AG09319 (cell line): ENCODE measurements at places on chromosomes 7 and 10.

GRCh38 chr7:111801277-111801676 lies 239.0 kb upstream of the IMMP2L start:
- no peak for DNase-seq

- DNase-seq = no peak
Observed at GRCh38 chr10:44879531-44879899, 31.6 kb upstream of the TMEM72 start.

DNA sequence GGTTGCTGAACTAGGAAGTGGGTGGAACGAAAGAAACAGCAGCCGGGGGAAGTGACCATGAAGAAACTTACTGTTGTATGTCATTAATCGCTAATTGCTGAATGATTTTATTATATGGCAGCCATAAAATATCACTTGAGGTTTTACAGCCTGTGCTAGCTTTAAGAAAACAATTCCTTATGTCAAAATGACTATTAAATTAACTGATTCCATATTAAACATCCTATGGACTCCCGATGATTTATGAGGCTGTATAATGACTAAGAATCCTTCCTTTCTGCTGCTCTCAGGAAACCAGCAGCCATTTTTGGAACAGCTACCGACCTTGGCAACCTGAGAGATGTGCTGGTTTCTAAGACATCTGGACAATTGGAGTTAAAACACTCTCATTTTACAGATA lies 421.9 kb downstream of the SORCS3 start:
- no peak for DNase-seq

DNA sequence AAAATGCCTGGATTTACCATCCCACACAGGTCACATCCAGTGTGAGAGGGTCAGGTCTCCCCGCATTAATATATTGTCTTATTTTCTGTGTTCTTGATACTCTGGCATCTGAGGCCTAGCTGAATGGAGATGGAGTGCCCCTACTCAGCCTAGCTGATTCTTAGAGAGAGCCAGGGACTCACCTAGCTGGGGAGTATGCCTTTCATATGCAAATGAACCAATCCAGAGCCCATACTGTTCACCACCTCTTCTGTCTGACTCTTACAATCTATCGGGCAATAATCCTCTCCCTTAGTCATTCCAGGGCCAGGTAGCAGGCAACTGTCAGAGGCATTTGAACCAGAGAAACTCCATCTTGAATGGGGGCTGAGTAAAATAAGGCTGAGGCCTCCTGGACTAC lies 46.3 kb downstream of the LBX1 start:
- no peak for DNase-seq

- no peak for DNase-seq
Observed at GRCh38 chr10:22351131-22351703, 5.9 kb downstream of the SPAG6 start.

GRCh38 chr10:102341038-102341688 lies 54.3 kb upstream of the NFKB2 start:
- DNase-seq = no peak

GRCh38 chr10:73873142-73873837 lies 1.1 kb downstream of the CAMK2G start:
- no peak for DNase-seq

DNA sequence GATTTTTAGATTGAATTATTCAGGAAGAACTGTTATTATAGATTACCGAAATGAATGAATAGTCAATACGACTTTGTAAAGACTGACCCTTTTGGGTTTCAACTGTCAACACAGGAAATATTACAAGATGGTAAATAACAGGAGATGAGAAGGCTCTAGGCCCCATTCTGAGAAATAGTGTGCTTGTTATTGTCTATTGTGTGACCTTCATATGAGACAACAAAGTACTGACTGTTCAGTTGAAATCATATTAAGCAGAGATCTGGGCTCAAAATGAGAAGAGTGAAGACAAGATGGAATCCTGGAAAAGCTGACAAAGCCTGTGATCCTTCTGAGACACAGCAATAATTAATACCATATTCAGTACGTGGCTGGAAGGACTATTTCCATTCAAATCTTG lies 503.8 kb downstream of the INHBA start:
- DNase-seq = no peak

DNA sequence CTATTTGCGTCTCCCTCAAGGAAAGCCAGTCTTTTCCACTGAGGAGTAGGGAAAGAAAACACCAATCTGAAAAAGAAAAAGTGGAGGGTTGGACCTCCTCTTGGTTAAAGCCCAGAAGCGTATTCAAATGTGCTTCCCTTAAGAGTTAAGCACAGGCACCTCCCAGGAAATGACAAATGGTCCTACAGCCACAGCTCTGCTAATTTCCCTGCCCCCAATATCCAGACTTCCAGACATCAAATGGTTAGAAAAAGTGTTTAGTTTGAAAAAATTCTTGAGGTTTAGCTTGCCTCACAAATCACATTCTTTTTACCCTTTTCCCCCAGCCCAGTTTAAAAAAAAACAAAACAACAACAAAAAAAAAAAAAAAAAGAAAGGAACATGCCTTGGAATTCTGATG lies 19.0 kb upstream of the COL1A2 start:
- DNase-seq = peak; percentile 95

GRCh38 chr10:102426803-102427287 lies 5.5 kb downstream of the CUEDC2 start:
- DNase-seq = no peak

- no peak for DNase-seq
Observed at GRCh38 chr7:139827042-139827441, 2.0 kb upstream of the TBXAS1 start.

- DNase-seq = peak; percentile 96
Observed at GRCh38 chr10:80158598-80159127, 26.1 kb downstream of the PLAC9 start.

DNA sequence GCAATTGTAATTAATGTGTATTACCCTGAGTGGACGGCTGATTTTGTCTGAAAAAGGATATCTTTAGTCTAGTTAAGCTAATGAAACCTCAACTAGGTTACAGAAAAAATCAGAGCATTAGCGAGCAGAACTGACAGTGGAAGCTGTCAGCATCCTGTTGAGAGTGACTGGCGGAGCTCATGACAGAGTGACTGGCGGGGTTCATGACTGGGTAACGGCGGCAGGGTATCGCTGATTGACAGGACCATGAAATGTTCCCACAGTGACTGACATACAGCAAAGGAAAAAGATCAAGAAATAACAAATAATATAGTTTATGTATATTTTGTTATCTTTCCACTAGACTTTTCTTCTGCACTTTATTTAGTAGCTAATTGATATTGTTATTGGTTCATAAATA lies 202.5 kb upstream of the AGK start:
- DNase-seq = no peak

GRCh38 chr10:131132681-131133080 lies 178.8 kb downstream of the TCERG1L start:
- no peak for DNase-seq

DNA sequence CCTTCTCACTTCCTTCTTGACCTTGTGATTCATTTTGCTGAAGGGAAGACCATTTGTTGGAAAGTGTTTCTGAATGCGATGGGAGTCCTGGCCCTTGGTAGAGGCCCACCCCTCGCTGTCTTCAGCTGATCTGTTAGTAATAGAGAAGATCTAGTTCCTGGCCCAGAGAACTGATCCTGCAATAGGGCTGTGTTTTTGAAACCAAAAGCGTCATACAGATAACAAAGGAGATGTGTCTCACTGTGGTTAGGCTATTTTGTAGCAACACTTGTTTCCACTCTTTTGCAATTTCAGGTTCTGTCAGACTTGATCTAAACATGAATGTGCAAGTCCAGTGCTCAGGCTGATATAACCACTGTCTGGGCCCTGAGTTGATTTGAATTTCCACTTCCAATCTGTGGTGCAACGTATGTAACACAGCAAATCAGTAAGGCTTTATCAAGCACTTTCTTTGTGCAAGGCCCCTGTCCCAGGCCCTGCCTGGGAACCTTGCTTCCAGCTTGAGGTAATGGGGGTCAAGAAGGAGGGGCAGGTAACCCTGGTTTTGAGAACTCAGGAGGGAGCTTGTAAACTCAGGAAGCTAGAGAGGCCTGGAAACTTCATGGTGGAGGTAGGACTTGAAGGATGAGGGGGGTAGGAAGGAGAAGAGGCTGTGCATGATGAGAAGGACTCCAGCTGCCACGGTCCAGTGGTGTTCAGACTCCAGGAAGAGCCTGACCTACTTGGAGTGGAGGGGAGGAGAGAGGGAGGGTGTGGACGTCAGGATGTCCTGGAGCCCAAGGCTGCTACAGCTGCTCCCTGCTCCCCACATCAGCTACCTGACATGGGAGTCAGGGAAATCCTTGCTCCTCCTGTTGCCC lies 42.2 kb upstream of the SRGN start:
- no peak for DNase-seq

DNA sequence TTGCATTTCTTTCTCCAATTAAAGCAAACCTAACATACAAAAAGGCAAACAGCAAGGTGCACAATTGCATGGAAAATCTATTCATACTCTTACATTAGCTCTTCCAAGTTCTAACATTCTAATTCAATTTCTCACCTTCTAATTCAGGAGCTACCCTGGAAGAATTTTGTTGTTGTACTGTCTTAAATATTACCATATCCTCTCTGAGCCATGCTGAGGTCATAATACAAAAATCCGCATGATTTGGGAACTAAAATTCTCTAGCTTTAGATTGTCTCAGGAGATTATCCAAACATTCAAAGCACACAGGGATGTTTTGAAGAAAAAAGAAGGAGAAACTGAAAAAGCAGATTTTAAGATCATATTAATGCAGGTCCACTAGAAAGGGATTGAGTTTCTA lies 229.9 kb downstream of the KIAA1217 start:
- no peak for DNase-seq

GRCh38 chr7:16235147-16236114 lies 185.9 kb downstream of the CRPPA start:
- no peak for DNase-seq

- no peak for DNase-seq
Observed at GRCh38 chr7:132919771-132920170, 162.1 kb downstream of the CHCHD3 start.

DNA sequence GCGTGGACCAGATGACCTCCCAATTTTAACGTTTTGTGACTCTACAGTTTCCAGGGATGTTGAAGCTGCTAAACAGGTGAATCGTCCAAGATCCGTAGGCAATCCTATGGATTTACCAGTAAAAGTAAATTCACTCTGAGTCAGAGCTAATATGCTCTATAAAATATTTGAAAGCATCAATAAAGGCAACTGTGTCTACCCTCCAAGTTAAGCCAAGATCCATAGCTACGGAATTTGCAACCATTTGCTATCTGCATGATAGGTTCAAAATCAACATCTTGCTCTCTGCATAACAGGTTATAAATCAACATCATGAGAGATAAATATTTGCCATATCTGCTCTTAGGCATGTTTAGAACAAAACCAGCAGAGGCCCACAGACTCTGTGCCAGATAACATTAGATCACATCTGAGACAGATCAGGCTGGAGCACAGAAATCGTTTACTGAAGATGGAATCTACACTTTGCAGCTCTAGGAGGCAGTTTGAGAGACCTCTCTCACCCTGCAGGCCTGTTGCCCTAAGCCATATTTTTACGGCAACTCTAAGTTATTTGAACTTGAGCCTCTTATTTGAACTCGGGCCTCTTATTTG lies 80.7 kb upstream of the PDCD4 start:
- no peak for DNase-seq

GRCh38 chr10:22345301-22346095 lies at the start of gene SPAG6:
Gene SPAG6, plus strand, starts transcription at chr10:22345496. Its CDS starts 116 bp downstream, at chr10:22345612.
- DNase-seq = no peak

DNA sequence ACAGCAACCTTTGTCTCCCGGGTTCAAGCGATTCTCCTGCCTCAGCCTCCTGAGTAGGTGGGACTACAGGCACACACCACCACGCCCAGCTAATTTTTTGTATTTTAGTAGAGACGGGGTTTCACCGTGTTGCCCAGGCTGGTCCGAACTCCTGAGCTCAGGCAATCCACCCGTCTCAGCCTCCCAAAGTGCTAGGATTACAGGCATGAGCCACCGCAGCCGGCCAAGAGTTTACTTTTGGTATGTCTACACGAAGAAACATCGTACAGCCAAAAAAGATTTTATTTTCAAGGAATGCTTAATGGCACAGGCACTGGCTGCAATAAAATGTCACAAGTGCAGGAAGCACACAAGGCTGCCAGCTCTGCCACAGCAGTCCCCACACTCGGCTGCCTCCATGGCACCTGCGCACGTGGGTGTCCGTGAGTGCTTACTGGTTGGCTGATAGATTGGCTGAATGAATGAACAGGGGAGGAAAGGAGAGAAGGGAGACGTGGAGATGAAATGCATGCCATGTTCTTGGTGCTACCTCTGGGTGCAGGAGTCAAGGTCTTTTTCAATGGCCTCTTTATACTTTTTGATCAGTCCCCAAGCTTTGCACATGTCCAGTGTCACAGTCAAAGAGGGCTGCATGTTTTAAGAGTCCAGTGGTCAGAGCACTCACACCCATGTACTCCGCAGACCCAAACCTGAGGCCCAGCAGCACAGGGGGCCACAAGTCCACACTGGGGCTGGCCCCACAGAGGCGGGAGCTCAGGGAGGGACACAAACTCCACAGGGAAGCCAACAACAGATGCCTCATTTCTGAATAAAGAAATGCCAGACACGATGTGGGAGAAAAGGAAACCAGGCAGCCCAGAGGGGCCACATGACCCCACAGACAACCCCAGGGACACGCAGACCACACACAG lies 198.2 kb downstream of the MAD1L1 start:
- DNase-seq = no peak

GRCh38 chr7:146659732-146660131 lies 543.1 kb downstream of the CNTNAP2 start:
- DNase-seq = no peak

GRCh38 chr7:147400221-147400689 lies 1190.3 kb upstream of the C7orf33 start:
- no peak for DNase-seq

DNA sequence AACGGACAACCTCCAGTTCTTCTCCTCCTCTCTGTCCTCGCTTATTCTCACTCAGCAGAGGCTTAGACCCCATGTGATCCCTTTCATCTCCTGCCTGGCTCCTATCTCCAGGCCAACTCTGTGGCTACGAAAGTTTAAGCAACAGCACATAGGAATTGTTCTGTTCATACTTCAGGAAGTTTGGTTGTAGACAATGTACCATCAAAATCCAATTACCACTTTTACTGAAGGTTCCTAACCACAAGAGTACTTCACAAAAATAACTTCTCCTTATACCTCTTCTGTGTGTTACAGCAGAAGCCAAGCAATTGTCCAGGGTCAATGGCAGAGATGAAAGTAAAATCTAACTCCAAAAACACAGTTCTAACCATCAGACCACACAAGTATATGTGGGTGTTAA lies 80.0 kb downstream of the SLC25A13 start:
- no peak for DNase-seq

- no peak for DNase-seq
Observed at GRCh38 chr10:35451151-35452016, 115.1 kb downstream of the CCNY start.

DNA sequence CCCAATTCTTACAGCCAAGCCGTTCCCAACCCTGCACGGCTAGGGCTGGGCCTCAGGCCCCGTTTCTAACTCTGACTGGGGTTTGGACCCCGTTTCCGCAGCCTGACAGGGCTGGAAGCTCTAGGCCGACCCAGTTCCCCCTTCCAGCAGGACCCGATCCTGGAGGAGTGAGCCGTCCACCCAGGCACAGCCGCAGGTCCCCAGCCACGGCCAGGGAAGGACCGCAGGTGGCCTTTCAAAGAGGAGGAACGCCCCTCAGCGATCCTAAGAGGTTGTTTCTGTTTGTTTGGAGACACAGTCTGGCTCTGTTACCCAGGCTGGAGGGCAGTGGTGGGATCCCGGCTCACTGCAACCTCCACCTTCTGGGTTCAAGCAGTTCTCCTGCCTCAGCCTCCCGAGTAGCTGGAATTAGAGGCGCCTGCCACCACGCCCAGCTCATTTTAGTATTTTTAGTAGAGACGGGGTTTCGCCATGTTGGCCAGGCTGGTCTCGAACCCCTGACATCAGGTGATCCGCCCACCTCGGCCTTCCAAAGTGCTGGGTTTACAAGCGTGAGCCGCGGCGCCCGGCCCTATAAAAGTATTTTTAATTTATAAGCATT lies 778 bp upstream of the GET4 start:
- DNase-seq = no peak
